ENCODE measurements at places on chromosomes 5 and 9.
A peak's percentile ranks its signal among the peaks of the same experiment; 100 is the strongest.

DNA sequence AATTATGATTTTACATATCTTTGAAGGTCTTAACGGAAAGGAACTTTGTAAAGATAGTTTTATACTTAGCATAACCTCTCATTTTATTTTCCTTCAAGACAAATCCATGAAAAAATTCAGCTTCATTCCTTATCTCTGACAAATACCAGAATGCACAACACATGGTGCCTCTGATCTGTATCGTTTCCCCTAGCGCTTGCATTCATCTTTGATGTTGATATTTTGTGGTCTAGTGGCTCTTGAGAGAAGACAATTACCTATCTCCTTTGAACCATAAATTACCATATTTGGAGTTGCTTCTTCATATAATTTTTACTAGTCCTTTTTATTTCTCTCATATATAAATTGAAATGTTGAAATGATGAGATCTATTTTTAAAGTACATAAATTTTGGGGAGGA lies 551.3 kb downstream of the PDE4D start:
- no peak for DNase-seq

- no peak for DNase-seq
Measured at GRCh38 chr5:81513473-81513872, 119.5 kb upstream of the ACOT12 start.

DNA sequence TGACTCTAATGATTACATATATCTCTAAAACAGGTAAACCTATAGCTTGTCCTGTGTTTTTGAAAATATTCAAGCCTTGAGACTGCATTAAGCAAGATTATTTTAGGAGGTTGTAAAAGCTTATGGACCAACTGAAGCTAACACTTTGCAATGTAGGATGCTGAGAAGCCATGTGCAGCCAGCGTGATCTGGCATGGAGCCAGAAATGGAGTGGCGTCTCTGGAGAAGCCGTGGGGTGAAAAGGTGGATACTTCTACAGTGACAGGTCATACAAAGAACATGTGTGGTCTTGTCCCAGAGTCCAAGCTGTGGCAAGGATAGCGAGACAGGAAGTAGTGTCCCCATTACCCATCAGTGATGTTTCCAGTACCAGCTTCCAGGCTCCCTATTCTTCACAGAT lies 100.8 kb upstream of the CD180 start:
- DNase-seq: no peak

DNA sequence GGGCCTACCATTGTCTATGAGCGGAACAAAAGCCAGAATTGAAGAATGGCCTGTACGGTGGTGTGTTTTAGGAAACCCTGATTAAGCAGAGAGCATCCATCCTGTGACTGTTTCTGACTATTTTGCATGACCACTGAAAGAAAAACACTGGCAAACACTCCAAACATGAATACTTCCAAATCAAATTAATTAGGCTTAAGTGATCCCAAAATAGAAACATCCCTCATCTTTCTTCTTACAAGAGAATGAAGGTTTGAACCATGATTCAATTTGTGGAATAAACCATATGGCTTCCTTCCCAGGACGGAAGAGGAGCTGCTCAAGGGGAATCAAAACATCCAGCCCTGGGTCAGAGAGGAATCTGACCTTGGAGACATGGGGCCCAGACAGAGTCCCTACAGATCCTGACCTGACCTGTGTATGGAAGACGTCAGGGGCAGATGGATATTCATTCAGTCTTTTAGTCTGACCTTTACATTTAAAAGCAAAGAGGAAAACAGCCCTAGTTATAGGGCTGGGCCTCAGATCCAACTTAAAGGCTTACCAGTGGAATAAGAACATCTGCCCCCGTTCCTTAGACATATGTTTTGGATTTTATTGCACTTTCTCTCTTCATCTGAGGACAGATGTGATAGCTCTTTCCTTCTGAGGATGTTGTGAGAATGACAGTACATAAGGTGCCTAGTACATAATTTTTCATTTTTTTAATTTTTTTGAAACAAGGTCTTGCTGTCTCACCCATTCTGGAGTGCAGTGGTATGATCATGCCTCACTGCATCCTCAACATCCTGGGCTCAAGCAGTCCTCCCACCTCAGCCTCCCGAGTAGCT lies 17.6 kb upstream of the RECK start:
- no peak for DNase-seq

DNA sequence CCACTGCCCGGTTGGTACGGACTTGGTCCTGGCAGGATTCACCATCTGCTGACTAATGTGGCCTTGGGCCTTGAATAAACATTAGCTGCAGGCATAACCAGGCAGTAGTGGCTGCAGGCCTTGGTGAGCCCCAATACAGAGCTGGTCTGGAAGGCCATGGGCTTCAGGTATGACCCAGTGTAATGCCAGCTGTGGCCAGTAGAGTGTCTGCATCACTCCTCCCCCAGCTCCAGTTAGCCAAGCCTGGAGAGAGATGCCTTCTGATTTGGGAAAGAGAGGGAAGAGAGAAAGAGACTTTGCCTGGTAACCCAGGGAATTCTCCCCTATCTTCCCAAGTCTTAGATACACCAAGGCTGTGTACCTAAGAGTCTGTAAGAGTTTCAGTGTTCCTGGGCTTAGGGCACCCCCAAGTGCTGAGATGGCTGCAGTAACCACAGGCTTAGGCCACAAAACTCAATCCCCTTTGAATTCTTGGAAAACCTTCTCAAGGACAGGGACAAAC lies 5.6 kb upstream of the C5 start:
- no peak for DNase-seq

GRCh38 chr9:31541721-31542281 lies 842.6 kb upstream of the ACO1 start:
- peak; percentile 41 for DNase-seq

DNA sequence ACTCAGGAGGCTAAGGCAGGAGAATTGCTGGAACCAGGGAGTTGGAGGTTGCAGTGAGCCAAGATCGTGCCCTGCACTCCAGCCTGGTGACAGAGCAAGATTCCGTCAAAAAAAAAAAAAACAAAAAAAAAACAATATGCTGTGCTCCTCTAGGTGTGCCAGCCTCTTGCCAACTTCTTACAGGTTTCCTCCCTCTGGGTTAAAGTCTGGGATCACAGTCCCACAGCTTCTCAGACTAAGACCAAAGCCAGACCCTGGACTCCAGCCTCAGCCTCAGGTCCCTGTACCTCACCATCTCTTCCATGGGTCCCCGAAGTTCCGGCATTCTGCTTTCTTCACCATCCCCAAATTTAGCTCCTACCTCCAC lies 180.8 kb upstream of the MVB12B start:
- DNase-seq: no peak

GRCh38 chr9:72140586-72140985 lies 8.7 kb upstream of the GDA start:
- DNase-seq: no peak

- DNase-seq: no peak
Measured at GRCh38 chr9:135275571-135276289, 188.3 kb downstream of the OLFM1 start.

- DNase-seq: no peak
Measured at GRCh38 chr9:72579190-72579589, 57.8 kb downstream of the TMC1 start.

GRCh38 chr9:114077162-114077837 lies 800 bp downstream of the AMBP start:
- DNase-seq: no peak
